ENCODE measurements at places on chromosomes 11 and 22.

DNA sequence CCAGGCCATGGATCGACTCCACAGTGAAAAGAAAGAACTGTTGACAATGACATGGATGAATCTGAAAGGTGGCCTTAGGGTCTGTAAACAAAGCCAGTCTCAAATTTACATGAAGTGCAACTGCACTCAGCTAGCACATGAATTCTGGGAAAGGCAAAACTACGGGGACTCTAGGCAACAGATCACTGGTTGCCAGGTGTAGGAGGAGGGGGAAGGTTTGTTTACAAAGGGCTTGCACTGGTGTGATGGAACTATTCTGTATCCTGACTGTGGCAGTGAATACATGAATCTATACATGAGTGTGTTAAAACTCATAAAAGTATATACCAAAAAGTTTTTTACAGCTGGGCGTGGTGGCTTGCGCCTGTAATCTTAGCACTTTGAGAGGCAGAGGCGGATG is 27.3 kb downstream of the ALX4 start:
- DNase-seq, result no peak

DNA sequence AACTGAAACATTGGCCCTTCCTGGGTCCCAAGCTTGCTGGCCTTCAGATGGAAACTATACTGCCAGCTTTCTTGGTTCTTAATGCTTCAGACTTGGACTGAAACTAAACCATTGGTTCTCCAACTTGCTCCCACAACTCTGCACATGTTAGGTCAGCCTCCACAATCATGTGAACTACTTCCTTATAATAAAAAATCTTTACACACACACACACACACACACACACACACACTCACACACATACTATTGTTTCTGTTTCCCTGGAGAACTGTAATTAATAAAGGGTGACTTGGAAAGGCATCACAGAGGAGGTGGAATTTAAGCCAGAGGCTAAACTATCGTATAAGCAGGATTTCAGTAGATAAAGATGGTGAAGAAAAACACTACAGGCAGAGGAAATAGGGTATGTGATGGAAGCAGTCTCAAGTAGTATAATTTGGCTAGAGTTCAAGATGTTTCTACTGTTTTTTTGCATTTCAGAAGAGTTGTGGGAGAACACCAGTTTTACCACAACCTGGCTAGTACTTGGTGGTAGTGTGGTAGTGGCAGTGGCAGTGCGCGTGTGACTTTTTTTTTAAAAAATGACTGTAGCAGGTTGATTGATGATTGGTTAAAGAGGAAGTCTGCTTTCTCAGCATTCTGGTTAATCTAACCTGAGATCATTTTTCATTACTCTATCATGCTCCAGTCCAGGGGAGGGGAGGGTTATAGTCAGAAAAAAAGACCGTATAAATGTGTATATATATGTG is 70.1 kb downstream of the PDE3B start:
- no peak for DNase-seq

GRCh38 chr11:16859651-16860050 is 121.2 kb downstream of the C11orf58 start:
- DNase-seq, result no peak

GRCh38 chr22:17780116-17780740 is 6.0 kb upstream of the BID start:
- DNase-seq, result no peak

DNA sequence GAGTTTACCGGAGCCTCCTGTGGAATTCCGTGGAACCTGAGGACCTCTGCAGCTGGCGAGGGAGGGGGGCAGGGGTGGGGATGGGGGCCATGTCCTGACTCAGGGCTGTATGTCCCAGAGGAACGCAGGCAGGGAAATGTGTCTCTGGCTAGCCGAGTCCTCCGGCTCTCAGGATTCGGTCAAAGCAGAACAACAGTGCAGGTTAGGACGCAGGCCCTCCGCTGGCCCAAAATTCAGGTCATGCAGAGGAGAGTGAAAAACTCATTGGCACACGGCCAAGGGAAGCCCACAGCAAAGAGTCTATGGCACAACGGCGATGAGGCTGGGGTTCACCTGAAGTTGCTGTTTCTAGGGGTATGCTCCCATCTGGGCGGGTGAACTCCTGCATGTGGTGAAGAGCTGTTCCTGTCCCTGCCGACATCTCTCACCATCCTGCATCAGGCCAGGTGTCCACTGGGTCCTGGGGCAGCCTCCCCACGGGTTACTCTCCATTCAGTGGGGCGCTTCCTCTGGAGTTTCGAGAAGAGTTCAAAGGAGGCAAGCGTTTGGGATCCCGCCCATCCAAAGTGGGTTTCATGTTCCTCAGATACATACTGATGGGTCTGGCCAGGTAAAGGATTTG is 1055.3 kb downstream of the BRD1 start:
- DNase-seq, result no peak

DNA sequence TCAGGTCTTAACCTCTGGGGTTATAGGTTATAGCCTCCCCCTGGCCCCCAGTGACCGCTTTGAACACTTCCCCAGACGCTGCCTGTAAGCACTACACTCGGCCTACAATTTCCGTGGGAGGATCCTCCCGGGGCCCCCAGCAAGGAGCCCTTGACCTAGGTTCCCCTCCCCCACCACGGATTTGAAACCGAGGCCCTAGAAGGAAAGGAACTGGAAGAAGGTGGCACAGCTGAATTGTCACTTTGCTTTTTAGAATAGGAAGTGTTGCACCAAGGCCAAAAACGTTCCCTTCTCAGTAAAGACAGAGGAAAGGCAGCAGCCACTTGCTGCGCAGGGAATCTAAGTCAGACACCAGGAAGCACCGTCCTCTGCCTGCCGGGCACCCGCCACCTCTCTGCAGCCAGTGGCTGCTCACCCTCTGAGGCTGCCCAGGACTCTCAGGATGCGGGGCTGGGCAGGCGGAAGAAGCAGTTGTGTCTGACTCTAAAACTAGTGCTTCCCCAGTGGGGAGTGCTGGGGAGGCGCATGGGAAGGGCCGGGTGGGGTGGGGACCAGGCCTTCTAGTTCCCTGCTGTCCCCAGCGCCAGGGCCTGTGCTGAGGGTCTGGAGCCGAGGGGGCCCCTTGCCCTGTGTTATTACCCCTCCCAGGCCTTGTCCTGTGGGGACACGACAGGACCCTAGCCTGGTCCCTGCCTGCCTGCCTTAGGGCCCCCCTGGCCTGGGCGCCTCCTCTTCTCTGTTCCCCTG is 7.9 kb upstream of the FLRT1 start:
- DNase-seq, result no peak

All from H1 (cell line).